ENCODE measurements at places on chromosomes 2 and 18.

- DNase-seq, result no peak
These were observed 317.0 kb downstream of the CYP26B1 start for GRCh38 chr2:71830497-71831192.

- no peak for DNase-seq
These were observed 17.9 kb downstream of the CYP26B1 start for GRCh38 chr2:72129681-72130340.

DNA sequence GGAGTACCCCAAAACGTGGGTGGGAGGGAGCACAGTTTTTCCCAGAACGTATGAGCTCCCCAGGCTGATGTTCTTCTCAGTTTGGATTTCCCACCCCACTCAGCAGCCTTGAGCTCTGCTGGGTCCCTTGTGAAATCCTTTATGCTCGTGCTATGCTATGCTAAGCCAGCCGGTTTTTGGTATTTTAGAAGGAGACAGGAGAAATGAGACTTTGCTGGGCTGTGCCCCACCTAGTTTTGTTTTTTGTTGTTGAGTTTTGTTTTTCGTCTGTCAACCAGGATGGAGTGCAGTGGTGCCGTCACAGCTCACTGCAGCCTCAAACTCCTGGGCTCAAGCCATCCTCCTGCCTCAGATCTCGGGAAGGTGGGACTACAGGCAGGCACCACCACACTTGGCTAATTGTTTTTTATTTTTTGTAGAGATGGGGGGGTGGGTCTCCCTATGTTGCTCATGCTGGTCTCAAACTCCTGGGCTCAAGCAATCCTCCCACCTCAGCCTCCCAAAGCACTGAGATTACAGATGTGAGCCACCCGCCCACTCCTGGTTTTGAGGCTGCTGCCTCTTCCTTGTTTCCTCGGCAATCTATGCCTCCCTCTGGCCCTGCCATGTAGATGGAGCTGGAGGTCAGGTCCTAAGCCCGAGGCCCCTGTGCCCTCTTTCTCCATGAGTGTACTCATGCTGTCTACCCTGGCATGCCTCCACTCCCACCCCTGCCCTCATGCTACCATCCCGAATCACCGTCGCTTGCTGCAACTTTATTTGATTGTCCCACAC is 17.5 kb upstream of the MGAT4A start:
- no peak for DNase-seq

GRCh38 chr2:236718207-236718992 is 148.8 kb downstream of the ACKR3 start:
- DNase-seq, result no peak

DNA sequence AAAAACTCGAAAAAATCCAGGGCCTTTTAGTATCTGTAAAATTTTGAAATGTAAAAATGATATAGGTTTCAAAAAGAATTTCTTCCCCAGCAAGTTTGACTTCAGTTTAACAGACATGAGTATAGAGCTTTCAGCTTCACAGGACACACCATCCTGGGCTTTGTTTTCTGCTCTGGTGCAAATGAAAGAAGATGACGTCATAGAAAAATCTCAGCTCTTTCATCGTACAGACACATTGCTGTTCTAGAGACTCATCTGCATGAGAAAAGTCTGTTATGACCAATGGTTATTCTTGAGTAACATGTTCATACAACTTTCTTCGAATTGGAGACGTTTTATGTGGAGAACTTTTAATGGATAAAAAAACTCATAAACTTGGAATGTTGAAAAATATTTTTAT is 111.7 kb upstream of the DYNAP start:
- no peak for DNase-seq

DNA sequence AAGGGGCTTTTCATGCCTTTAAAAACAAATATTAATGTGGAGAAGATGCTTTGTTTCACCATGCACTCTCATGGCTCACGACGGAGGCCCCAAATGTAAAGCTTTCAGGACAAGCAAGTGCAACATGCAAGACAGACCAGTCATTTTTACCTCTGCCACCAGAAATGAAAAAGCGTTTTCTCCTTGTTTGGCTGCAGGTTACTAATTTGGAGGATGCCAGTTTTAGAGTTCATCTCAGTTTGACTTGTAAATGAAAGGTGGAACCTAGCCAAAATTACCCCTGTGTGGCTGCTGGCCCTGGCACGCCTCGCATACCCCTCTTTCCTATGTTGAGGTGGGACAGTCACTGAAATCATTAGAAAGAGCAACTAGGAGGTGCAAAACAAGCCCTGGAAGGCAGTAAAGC is 138.6 kb downstream of the BCL2 start:
- DNase-seq, result no peak
